Dermis blood vessel endothelial cell (primary cell): ENCODE measurements at places on chromosomes 7 and 10.

GRCh38 chr10:24847112-24848070 is 105.0 kb downstream of the PRTFDC1 start:
- DNase-seq = peak; percentile 10

GRCh38 chr7:102823390-102824119 is 74.8 kb downstream of the FAM185A start:
- DNase-seq = no peak

DNA sequence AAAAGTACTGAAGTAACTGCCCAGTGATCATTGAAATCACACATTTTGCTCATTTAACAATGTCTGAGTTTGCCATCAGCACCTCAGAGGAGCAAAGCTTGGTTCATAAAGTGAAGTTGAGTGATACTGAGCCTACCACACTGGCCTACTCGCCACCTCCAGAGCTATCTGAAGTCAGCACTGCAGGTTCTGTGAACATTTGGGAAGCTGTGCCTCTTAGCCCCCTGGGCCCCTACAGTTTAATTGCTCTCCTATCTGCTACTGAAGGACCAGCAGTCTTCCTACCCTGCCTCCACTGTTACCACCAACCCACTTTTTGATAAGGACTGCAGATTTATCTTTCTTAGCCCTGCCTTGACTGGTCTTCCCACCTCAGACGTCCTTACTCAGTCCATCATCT is 2.0 kb upstream of the SEMA4G start:
- no peak for DNase-seq

DNA sequence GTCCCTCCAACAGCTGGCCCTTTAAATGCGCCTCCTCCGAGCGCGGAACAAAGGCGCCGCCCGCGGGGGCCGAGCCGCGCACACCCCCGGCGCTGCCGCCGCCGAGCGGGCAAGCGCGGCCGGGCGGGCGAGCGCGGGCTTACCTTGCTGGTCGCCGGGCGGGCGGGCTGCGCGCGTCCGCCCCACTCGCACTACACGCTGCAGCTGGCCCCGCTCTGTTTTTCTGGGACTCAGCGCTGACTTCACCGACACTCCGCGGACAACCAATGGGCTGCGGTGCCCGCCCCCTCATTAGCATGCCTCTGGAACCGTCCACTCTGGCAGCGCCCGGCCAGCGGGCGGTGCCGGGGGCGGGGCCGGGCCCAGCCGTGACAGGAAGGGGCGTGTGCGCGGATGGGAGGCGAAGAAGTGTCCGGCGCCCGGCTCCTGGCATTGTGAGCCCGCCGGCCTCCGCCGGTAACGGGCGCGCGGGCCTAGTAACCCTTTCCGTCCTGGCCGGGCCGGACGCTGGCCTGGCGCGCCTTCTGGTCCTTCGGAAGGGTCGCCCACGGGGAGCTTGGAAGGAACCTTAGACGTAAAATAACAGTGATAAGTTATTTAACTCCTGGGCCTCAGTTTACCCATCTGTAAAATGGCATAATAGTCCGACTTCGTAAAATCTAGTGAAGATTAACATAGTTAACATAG is at the start of gene SORBS1:
Gene SORBS1, minus strand, starts transcription at position 195 of the 687 bp plus-strand sequence. CDS start 120,236 bp downstream, outside the sequence.
- peak; percentile 98 for DNase-seq

GRCh38 chr7:120402079-120402767 is 129.2 kb downstream of the KCND2 start:
- peak; percentile 39 for DNase-seq

GRCh38 chr10:110617425-110618229 is 26.5 kb upstream of the RBM20 start:
- no peak for DNase-seq

DNA sequence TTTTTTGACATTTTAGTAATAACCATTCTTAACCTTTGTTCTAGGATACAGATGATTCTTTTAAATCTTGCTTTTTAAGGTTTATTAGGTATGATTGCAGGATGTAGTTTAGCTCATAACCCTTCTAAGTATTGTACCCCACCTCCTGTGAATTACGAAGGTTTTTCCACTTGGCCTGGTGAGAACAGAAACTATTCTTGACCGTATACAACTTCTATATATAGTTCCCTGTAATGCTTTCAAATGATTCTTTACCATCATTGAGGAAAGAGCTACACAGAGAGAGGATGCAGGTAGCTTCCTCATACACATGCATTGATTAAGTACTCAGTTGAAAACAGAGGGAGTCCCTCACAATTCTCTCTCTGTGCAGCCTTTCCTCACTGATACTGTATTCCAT is 86.3 kb downstream of the PALS2 start:
- DNase-seq = no peak

DNA sequence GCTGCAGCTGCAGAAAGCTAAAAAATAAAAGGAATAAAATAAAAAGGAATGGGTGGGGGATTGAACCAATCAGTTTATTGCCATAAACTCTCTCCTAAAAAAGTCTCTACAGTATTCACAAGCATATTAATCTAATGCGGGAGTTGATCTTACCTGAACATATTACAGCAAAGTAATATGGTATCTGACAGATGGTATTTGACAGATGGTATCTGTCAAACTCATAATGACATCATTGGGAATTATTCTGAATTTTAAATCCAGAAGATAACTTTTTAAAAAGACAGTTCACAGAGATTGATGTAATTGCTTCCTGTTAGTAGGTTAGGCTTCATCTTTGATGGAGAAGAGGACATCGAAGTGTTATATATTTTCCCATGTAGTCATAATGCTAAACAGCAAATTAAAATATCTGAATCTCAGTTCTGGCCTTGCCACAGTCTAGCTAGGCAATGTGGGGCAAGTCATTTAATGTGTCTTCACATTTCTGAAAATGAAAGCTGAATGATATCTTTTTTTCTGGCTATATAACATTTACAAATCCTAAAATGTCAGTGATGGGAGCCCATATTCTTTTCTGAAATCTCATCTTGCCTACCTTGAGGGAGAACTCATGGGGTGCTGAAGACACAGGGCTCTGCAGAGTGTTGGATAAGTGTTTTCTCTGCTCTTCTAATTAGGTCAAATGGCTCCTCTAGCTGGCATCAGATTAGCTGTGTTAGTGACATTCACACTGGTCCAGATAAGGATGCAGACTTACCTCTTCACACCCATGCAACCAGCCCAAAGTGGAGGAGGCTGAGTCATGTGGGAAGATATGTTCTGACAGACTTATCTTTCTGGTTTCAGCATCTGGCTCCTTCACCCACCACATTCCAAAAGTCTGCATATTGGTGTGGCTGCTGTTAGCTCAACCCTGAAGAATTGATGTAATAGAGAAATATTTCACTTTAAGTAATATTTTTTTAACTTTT is 2.1 kb upstream of the LIPM start:
- no peak for DNase-seq

- DNase-seq = no peak
These were observed 554.2 kb downstream of the TCERG1L start for GRCh38 chr10:130757271-130757670.

DNA sequence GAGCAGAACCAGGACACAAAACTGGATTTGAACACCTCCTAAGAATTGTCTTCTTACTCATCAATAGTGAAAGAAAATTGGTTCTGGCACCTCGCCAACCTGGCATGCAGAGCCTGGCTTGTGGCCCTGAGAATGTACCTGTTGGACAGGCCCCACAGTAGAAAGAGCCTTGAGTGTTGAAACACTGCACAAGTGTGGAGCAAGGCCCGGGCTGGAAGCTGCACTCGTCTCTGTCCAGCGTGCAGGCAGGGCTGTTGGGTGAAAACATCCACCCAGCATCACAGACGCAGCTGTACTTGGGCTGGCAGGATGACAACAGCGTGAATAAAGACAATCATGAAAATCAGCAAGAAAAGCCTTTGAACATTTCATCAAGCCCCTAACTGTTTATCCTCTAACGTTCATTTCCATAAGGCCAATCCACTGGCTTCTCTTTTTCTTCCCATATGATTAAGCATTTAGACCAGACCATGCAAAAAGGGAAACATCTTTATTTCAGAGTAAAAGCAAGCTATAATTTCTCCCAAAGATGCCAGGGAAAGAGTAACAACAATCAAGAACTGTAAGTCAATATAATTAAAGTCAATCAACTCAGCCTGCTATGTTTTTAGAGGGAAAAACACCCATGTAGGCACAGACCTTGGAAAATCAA is 15.6 kb downstream of the CUBN start:
- peak; percentile 41 for DNase-seq

DNA sequence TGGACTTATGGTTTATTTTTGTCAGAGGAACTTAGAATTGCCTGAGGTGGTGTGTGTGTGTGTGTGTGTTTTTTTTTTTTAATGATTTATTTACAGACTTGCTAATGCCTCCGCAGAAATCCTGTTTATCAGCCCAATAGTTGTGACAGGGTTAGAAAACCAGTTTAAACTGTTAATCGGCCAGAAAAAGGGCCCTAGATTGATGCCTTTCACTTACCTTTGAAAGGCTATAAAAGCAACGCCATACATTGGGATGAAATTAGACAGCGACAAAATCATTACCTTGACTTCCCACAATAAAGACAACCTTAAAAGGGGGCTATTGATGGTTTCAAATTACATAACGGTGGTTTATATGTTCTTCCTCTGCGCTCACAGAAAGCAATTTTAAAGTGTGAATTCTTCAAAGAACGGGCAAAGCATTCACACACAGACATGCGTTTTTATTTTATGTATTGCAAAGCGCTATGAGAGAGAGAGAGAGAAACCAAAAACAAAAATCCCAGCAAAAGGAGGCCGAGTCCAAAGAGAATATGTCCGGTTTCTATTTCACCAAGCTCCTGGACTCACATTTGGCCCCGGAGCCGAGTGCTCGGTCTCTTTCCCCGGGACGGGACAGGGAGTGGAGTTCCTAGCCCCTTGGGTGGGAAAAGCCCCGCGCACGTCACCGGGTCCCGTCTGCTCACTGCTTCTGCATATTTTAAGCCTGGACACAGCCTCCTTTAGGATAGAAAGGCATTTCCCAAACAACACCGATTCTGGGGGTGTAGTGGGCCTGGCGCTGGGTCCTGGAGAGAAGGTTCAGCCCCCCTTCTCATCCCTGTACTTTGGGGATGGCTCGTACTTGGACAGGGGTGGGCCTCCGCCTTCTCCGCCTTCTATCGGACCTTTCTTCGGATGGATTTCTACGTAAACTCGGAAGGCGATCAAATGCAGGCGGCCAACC is 26.8 kb upstream of the VAX1 start:
- no peak for DNase-seq
